ENCODE measurements at places on chromosomes 6 and 20.

DNA sequence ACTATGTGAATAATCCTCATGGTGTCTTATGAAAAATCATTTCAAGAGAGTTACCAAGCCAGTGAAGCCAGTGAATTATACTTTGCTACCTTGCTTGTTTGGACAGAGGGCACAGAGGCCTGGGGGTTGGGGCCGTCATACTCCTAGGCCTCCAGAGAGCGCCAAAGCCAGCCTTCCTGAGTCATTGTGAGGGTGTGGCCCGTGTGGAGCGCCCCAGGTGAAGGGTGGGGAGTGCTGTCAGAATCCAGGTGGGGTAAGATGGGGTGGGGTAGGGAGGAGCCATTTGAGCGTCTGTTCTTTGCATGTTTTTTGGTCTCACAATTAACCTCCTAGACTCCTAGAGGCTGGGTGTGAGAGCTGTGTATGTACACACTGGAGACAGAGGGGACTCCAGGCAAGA, 71.1 kb downstream of the PERP start:
- DNase-seq = no peak

DNA sequence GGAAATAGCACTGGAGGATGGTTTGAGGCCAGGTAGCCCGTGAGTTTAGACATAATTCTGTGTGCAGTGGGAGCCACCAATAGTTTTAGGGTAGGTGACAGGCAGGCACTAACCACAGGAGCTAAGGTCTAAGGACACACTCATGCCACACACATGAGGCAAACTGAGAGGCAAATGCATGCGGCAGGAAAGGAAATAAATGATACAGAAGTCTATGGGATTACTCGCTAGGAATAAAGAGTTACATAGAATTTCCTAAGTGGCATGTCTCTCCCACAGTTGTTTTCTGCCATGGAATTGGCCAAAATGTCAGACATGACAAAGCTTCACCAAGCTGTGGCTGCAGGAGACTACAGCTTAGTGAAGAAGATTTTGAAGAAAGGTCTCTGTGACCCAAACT, 4.9 kb downstream of the ANKRD66 start:
- DNase-seq = no peak

- no peak for DNase-seq
Observed at GRCh38 chr6:135382182-135382628, 115.3 kb downstream of the AHI1 start.

- no peak for DNase-seq
Observed at GRCh38 chr6:130560231-130560630, 194.4 kb downstream of the TMEM200A start.

- no peak for DNase-seq
Observed at GRCh38 chr20:23386304-23387117, 24.5 kb downstream of the GZF1 start.

GRCh38 chr6:48542191-48542590, 431.2 kb upstream of the PTCHD4 start:
- DNase-seq = no peak

GRCh38 chr20:44703183-44703925, 11.8 kb upstream of the CCN5 start:
- no peak for DNase-seq

DNA sequence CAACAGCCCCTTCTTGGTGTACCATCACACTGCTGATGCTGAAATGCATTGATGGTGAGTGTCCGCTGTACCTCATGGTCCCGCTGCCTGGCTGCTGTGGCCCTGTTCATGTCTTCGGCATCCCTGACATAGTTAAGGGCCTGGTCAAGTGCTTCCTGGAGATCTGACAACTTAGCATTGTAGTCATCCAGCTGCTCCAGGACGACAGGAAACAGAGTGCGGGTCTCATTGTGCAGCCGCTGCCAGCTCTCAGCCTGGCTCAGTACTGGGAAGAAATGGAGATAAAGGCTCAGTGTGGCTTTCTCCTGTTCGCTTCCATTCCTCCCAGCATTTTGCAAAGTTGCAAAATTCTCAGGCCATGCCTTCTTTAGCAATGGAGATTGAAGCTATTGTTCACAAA, 81.8 kb downstream of the LAMA4 start:
- no peak for DNase-seq

DNA sequence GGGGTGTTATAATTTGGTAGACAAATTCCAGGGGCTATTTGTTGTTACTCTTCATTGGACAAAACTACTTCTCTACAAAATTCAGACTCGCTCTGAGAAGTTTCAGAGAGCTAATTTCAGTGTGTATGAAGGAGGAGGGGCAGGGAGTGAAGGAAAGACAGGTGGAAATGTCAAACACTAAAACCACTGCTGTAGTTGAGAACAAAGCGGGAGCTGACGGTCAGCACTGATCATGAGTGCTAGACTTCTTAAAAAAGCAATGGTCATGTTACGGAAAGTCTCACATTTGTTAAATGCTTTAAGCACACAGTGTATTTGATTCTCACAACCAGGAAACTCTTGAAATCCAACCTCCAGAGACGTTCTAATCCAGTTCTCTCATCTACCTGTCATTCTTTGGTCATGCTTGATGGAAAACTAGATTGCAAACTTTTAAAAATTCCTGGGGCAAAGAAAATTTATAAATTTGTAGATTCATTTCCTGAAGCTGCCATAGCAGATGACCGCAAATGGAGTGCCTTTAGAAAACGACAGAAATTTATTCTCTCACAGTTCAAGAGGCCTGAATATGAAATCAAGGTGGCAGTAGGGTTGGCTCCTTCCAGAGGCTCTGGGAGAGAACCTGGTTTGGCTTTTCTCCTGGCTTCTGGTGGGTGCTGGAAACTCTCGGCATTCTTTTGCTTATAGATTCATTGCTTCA, 100.7 kb upstream of the CARMIL1 start:
- no peak for DNase-seq

DNA sequence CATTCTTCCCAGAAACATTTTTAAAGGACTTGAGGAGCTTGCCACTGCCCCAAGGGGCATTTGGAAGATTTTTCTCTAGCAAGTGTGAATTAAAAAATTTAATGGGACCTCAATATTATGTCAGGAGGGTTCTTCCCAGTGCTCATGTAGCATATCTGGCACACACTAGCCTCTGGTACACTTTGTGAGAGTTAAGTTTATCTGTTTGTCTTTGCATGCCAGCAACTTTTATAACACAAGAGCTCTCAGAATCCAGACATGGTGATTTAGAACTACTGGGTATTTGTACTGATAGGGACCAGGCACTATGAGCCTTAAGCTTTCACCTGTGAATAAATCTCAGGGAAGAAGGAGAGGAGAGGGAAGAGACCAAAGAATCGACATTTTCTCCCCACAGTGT, 12.9 kb downstream of the SPINT3 start:
- DNase-seq = no peak

GRCh38 chr20:41738604-41739206, 120.5 kb upstream of the CHD6 start:
- DNase-seq = peak; percentile 64

DNA sequence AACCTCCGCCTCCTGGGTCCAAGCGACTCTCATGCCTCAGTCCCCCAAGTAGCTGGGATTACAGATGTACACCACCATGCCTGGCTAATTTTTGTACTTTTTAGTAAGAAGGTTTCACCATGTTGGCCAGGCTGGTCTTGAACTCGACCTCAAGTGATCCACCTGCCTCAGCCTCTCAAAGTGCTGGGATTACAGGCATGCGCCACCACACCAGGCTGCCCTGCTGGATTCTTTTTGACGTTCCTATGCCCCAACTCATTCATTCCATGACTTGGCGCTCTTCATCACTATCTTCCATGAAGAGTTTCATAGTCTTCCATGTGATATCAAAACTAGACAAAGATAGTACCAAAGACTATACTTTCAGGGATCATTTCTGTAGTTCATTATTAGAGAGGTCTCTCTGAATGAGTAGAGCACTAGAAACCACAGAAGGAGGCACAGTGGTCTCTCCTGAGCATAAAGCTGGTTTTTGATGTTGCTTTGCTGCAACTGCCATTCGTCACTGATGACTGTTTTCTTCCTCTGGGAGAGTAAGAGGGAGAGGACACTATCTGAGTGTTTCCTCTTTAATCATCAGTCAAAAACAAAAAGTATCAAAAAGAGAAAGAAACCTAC, 23.5 kb downstream of the DNAAF9 start:
- DNase-seq = no peak

- DNase-seq = no peak
Observed at GRCh38 chr20:49572857-49573256, 4.9 kb upstream of the PTGIS start.

DNA sequence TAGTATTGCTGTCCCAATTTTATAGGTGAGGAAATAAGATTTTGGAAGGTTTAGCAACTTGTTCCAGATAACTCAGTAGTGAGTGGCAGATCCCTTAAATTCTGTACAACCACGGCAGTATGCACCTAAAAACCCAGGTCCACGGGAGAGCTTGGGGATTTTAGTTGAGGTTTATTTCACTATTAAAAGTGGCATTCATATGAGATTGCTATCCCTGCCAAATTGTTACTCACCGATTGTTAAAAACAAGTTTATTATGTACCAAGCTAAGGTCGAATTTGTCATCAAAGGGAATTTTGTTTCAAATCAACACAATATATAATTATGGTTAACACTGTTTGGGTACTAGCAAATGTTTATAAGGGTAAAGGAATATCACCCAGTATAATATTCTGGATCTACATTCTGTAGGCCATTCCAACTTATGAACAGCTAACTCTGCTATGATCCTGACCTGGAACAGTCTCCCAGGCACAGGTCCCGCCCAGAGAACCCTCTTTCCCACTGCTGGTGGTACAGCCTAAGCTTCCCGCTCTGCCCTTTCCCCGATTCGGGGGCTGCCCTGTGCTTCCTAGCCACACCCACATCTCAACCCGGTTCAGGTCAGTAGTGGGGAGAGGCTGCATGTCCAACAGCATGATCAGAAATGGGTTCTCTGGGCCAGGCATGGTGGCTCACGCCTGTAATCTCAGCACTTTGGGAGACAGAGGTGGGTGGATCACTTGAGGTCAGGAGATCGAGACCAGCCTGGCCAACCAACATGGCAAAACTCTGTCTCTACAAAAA, 24.9 kb downstream of the GPLD1 start:
- no peak for DNase-seq

- no peak for DNase-seq
Observed at GRCh38 chr6:159180001-159180400, 10.8 kb downstream of the FNDC1 start.

DNA sequence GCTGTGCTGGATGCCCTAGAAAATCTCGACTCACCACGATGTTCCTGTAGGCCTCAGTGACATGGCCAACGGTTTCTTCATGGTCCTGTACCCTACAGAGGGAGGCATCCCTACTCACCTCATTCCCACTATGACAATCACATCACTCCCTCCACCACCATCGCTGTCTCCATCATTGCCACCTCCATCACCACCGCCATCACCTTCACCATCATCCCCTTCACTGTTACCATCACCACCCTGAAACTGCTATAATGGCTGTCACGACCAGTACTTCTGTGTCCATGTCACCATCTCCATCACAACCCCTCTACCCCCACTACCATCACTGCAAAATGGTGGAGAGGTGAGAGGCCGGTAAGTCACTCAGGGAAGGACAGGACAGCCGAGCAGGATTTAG, 29.8 kb upstream of the MRPS18A start:
- no peak for DNase-seq

DNA sequence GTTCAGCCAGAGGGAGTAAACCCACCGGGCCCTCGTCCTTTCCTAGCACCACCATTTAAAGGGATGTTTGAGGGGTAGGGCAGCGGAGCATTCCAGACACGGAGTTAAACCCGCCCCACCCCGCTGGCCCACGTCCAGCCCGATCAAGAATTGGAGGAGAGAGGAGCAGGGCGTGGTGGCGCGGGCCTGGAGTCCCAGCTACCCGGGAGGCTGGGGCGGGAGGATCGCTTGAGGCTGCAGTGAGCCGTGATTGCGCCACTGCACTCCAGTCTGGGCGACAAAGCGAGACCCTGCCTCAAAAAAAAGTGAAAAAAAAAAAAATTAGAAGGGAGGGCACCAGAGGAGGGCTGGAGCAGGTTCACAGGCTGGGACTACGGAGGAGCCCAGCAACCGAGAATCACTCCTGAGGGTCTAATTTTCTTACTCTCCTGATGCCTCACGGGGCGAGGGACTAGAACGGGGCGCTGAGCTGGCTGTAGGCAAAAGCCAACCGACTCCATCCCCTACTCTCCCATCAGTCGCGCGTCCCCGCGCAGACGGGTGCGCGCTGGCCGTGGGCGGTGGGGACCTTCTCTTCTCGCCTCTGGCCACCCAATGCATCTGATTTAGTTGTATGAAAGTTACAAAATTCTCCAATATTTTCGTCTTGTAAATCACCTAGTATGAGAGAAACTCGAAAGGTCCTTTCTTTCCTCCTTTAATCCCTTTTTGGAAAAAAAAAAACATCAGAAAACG, 6.1 kb upstream of the HSPA1B start:
- peak; percentile 62 for DNase-seq

DNA sequence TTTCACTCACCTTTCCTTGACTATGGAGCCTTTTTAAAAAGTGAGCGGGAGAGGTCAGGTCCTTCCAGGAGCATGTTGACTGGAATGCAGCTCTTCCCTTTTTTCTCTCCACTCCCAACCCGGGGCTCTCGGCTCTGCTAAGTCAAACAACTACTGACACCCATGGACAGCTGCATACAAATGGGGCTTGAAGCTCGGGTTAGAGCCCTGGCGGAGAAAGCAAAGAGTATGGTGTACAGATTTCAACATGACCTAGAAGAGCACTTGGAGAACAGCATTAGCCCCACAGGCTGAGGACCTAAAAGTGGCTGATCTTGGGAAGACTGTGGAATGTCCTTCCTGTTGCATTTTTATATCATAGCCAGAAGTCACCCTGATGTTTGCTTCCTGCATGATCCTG, 162.0 kb upstream of the STMND1 start:
- DNase-seq = no peak

- DNase-seq = no peak
Observed at GRCh38 chr6:41640426-41640825, 2.2 kb downstream of the MDFI start.

DNA sequence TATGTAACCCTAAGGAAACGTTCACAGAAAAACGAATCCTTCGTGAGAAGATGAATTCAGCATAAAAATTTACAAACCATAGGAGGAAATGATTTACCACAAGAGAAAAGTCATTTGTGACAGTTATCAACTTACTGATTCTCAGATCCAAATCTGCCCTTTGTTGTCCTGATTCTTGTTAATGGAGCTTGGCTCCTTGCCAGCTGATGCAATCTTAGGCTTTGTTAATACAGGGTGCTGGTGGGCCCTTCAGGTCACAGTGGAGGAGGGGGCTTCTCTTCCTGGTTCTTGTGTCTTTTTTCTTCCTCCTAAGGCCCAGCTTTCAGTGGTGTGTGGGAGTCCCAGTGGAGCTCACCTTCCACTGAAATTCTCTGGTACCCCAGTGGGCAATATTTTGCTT, 108.4 kb upstream of the MAP3K7 start:
- DNase-seq = no peak

DNA sequence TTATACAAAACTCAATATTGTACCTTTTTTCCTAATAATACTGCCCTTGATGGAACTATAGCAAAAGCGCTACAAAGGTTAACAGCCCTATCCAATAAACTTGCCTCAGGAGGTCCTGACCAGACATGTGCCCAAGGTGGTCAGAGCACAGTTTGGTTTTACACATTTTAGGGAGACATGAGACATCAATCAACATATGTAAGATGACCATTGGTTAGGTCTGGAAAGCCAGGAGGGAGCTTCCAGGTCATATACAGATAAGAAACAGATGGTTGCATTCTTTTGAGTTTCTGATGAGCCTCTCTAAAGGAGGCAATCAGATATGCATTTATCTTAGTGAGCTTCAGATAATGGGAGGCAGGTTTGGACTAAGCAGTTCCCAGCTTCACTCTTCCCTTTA, 91.6 kb downstream of the PLG start:
- no peak for DNase-seq

- no peak for DNase-seq
Observed at GRCh38 chr6:133396984-133397348, 155.8 kb downstream of the EYA4 start.
